ENCODE measurements at places on chromosomes 6 and 20.

GRCh38 chr20:51916244-51916643 is 113.9 kb upstream of the SALL4 start:
- DNase-seq, result no peak

GRCh38 chr6:53382421-53382820 is 33.7 kb upstream of the ELOVL5 start:
- no peak for DNase-seq

- DNase-seq, result peak; percentile 8
Observed at GRCh38 chr20:38269040-38269439, 8.5 kb upstream of the KIAA1755 start.

DNA sequence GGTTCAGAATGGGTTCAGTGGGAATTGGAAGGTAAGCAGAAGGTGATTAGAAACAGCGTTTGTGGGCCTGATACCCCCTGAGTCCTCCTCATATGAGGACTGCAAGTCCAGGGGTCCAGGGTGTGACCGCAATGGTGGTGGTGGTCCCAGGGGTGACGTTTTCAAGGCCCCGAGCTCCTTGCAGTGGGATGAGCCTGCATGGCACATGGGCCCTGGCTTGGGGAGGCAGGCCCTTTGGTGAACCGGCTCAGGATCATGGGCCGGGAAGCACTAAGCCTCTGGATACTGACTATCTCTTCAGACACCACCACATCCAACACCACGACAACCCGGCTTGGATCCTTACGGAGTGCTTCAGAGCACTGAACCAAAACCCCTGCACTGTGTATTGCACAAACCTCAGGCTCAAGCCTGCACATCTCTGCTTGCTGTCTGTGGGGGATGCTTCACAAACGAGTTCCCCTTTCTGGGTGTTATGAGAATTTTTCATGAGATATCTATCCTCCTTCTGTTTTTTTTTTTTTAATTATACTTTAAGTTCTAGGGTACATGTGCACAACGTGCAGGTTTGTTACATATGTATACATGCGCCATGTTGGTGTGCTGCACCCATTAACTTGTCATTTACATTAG is 67.9 kb downstream of the STK35 start:
- DNase-seq, result no peak

GRCh38 chr6:169343886-169344749 is 90.5 kb upstream of the THBS2 start:
- DNase-seq, result no peak

- no peak for DNase-seq
Observed at GRCh38 chr6:1960486-1961142, 284.8 kb downstream of the GMDS start.
